Endothelial cell (in vitro differentiated cells): ENCODE measurements at places on chromosomes 7 and 10.
A peak's percentile ranks its signal among the peaks of the same experiment; 100 is the strongest.

GRCh38 chr10:96390460-96390864 is 31.7 kb upstream of the OPALIN start:
- DNase-seq = no peak

DNA sequence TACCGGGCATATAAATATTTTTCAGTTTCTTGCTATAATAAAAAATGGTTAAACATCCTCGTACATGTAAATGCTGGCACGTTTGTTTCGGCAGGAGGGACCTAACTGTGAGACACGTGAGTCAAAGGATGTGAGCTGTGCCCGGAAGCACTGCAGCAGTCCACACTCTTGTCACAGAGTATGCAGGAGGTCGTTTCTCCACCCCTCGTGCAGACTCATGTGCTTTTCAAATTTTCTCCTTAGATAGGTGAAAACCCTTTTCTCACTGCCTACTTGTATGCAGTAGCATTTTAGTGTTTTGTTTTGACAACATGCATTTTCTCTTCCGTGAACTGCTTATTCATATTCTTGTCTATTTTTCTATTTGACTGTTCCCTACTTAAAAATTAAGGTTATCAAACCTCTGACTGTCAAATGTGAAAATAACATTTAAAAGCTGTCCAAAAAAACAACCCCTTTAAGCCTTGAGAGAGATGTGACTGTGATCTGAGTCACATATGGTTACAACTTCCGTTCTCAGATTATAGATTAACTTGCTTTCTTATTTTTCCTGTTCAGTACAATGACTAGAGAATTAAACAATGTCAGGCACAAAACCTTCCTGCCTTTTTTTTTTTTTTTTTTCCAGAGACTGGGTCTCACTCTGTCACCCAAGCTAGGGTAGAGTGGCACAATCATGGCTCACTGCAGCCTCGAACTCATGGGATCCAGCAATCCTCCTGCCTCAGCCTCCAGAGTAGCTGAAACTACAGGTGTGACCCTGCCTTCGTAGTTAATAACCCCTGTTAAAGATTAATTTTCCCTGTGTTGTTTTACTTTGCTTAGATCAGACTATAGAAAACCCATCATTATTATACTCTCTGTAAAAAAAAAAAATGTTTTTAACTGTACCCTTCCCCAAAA is 45.1 kb downstream of the DPY19L1 start:
- no peak for DNase-seq

- DNase-seq = no peak
These were observed 651.4 kb downstream of the INHBA start for GRCh38 chr7:41051535-41051934.

GRCh38 chr7:18221377-18222293 is 194.0 kb upstream of the PRPS1L1 start:
- DNase-seq = no peak

- no peak for DNase-seq
These were observed 1096.8 kb downstream of the KCNMA1 start for GRCh38 chr10:76540786-76541185.

DNA sequence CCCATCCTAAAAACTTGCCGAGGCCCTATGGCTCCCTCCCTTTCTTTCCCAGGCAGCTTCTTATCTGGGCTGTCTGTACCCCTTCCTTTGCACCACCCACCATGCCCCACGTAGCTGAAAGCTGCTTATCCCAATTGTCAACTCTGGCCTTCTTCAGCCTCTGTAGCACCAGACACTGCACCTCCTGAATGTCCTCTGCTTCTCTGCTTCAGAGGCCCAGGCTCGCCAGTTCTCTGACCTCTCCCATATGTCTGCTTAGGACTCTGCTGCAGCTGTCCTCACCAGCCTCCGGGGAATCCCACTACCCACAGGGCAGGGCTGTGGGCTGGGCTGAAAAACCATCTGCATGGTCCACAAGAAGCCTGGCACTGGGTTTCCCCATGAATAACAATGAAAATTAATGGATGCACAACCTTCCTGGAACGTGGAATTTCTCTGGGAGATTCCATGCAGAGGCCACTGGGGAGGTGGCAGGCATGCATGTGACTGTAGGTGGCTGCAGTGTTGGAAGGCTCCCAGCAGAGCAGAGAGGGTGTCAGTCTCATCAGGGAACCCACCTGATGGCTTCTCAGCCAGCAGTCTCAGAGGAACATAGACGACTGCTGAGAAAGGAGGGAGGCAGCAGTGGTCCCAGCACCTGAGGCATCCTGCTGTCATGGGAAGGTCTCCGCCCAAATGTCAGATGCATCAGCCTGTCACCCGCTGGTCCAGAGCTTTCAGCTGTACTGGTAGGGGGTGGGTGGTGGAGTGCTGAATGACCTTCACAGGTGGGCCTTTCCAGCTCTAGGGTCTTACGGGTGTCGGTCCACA is 16.8 kb upstream of the SH2D4B start:
- no peak for DNase-seq

DNA sequence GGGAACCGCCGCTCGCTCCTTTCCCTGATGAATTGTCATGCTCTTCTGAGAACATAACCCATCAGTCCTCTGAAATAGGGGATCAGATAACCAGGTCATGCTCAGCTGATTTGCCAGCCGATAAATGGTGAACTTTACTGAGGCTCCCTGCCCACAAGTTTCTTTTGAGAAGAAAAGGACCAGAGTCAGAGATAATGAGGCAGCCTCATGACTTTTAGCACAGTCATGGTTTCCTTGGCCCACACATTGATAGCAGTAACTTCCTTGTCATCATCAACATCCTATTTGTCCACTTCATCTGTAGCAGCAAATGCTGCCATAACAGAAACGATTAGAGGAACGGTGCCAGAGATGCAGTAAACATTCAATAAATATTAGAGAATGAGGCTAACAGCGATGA is 509.0 kb downstream of the GATA3 start:
- no peak for DNase-seq

GRCh38 chr10:123527151-123527550 is 139.0 kb upstream of the GPR26 start:
- no peak for DNase-seq

GRCh38 chr7:100130608-100131453 is 4.1 kb downstream of the MBLAC1 start:
- DNase-seq = peak; percentile 90

DNA sequence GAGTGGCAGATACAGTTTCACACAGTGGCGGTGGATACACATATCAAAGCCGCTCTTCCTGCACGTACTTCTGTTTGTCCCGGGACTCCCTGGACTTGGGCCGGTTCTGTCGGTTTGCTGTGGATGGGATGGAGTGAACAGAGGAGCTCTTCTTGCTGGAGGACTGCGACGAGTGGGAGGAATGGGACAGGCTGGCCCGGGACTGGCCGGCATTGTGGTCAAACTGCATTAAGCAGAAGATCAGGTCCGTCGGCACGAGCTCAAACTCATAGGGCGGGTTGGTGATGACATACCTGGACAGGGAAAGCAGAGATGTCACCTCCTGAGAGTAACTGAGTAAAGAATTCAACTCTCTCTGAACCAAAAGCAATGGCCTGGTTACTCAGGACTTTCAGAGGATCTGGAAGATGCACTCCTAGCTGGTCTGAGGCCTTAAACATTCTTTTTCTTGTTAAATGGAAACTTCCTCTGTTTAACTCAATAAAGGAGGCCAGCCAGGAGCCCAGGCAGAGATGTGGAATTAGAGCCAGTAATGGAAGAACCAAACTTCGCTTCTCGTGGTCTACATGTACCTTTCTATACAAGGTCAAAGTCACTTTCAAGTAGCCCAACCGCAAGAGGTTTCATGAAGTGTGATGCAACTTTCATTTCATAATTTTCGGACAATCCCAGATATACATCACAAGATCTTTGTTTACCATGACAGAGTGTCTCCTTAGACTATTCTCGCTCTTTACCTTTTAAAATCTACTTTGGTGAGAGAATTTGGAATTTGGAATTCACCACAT is 750.2 kb downstream of the KCNMA1 start:
- no peak for DNase-seq

DNA sequence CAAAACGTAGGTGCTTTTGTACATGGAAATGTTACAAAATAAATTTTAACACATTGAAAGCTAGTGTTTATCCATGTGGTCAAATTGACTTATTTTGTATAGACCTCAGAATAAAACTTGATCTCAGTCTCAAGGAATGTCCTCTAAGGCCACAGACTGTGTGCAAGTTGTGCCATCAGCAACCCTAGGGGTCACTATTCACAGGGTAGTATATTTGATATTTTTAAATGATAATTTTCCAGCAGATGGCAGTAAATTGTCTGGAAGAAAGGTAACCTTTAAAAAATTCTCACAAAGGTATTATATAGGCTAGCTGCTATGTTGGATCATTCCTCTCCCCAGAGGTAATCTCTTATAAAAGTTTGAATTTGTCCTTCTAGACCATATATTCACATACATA is 12.9 kb upstream of the SNX10 start:
- DNase-seq = no peak

GRCh38 chr7:67267914-67268313 is 271.3 kb downstream of the TYW1 start:
- DNase-seq = no peak

GRCh38 chr10:96093948-96094347 is 36.1 kb upstream of the ZNF518A start:
- DNase-seq = no peak

DNA sequence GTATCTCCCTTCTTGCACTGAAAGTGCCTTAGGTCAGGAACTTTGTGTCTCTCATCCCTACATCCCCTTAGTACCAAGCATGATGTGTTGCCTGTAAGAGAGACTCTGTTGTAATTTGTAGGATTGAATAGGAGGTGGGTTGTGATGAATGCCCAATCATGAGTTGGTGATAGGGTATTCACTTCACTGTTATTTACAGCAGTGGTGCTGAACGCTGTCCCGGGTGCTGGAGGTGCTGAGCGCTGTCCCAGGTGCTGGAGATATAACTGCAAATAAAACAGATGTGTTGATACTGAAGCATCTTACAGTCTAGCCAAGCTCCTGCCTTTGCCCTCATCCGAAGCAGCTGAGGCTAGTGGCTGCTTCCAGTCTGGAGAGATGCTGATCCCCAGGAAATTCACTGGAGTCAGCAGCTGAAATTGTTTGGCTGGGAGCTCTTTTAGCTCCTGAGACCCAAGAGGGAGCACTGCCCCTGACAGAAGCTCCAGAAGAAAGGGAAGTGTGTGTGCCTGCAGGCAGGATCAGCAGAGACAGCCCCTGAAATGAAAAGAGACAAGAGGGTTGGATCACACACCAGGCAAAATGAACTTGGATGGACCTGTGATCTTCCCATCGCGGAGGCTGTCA is 183.4 kb downstream of the SORCS3 start:
- DNase-seq = peak; percentile 75

DNA sequence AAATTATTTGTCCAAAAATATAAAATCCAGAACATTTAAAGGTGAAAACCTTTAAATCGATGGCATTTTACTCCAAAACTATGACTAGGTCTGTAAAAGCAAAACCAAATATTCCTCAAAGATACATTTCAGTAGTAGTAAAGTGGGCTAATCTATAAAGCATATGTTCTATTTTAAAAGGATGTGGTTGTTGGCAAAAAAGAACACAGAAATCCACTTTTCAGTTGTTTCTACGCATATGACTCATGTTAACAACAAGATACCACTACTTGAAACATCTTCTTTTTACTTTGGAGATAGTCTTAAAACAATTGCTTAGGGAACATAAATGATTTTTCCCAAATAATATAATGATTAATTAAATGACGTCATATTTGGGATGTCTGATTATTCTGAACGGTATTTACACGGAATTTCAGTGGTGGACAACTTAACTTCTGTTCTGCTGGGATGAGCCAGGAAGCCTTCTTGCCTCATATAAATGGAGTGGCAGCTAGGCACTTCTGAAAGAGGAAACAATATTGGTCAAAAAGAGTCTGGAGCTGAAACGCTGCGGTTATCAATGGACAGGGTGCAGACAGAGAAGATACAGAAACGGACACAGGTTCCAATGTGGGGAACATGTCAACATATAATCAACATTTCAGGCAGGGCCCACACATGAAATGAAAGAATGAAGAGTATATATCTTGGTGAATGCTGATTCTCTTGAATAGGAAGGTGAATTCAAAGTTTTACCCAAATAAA is 78.5 kb downstream of the ETV1 start:
- DNase-seq = no peak

- no peak for DNase-seq
These were observed 60.4 kb downstream of the EVX1 start for GRCh38 chr7:27303026-27303425.

- DNase-seq = no peak
These were observed 97.7 kb upstream of the CDK6 start for GRCh38 chr7:92934096-92934495.

- DNase-seq = no peak
These were observed 265.3 kb upstream of the LRGUK start for GRCh38 chr7:133861876-133862275.

- no peak for DNase-seq
These were observed 86.2 kb downstream of the ZNF365 start for GRCh38 chr10:62460393-62460792.

- no peak for DNase-seq
These were observed 396.6 kb downstream of the PLXNA4 start for GRCh38 chr7:132179681-132180080.

- no peak for DNase-seq
These were observed 15.1 kb downstream of the FAM53B start for GRCh38 chr10:124728830-124729661.

GRCh38 chr10:113230011-113230610 is 280.1 kb downstream of the TCF7L2 start:
- DNase-seq = no peak

- no peak for DNase-seq
These were observed 20.7 kb downstream of the PDGFA start for GRCh38 chr7:498678-499641.

DNA sequence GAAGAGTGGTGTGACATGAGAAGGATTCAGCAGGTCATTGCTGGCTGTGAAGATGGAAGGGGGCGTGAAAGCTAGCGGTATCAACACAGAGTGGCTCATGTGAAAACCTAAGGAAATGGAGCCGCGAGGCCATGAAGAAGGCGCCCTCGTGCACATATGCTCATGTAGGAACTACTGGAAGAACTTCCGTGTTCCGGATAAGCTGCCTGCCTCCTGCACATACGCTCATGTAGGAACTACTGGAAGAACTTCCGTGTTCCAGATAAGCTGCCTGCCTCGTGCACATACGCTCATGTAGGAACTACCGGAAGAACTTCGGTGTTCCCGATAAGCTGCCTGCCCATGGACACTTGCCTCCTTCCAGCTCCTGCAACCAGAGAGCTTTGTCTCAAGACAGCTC is 179.1 kb downstream of the SDK1 start:
- no peak for DNase-seq

DNA sequence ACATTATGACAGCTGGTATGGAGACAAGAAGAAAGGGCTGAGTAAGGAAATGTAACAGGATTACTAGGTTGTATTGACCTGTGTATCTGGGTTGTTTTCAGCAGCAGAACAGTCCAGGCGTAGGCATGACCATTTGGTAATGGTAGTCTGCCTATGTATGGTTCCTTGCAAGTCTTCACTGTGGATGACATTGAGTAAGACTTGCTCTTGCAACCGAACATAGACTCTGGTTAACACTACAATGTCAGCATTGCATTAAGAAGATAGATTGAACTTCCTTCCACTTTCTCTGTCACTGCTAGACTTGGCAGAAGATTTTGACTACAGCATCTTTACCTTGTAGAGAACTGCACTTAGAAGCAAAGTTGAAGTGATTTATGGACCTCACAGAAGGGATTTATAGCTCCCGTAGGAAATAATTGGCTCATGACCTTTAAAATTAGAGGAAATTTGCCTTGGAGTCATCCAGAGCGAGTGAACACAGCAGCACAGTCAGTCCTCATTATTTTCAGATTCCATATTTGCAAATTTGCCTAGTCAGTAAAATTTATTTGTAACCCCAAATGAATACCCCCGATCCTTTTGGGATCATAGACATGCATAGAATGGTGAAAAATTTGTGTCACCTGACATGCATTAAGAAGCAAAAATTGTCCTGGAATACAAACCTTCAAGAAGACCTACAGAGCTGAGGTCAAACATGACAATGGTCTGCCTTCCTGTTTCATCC is 79.6 kb upstream of the STRIP2 start:
- no peak for DNase-seq

- DNase-seq = no peak
These were observed 48.1 kb downstream of the CTTNBP2 start for GRCh38 chr7:117825132-117825531.
